Vagina (tissue), 2 donors: ENCODE measurements at places on chromosomes 12 and 14. TPM values are rescaled to one million over a fixed set of nuclear protein-coding genes. Genes with fewer than 3 reads are reported as not detected.

Gene PSMA3
- total RNA-seq, result 73.7 TPM

DNA sequence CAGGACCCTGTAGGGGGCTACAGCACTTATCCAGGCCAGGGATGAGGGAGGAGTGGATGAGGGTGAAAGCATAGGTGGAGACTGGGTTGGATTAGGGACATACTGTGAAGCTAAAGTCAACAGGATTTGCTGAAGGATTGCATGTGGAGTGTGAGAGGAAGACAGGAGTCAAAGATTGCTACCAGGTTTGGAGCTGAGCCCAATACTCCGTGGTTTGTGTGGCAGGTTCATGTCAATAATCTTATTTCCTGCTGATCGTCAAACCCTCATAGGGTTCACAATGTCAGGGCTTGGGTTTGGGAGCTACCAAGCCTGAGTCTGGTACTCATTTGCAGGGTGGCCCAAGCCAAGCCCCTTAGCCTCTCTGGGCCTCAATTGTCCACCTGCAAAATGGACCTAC lies 77.1 kb upstream of the PLXNC1 start:
- no peak for DNase-seq

- DNase-seq, result no peak
Observed at GRCh38 chr12:71865757-71866536, 26.4 kb downstream of the TBC1D15 start.

Gene EEF1AKMT3
- 9.3 TPM for total RNA-seq

GRCh38 chr14:24243336-24243836 lies 963 bp upstream of the TINF2 start:
- DNase-seq, result no peak

- no peak for DNase-seq
Observed at GRCh38 chr12:49702676-49703215, 4.5 kb downstream of the FMNL3 start.
